Adrenal gland (tissue), 19 donors: ENCODE measurements at places on chromosomes 12 and 14.

DNA sequence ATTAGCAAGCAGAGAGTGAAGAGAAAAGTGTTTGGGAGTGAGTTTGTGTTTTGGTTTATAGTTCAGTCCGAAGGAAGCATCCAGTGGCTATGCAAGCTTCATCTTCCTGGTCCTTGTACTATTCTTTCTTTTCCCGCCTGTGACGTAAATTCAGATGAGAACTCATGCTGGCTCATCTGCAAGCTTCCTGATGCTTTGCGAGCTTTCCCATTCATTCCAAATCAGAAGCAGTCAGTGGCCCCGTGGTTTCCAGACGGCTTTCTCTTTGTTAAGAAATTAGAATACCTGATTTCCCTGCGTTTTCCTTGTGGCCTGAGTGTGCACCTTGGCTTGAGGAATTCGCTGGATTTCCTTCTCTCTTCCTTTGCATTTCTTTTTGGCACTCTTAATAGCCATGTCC, 89.5 kb downstream of the TESC start:
- peaks cover 6% of the 10 kb centered on the region for H3K36me3 ChIP-seq
- no peak overlapping the region for H3K4me3 ChIP-seq
- H3K27ac ChIP-seq: no peak overlapping the region
- H3K27me3 ChIP-seq: no peaks in the 10 kb centered on the region

DNA sequence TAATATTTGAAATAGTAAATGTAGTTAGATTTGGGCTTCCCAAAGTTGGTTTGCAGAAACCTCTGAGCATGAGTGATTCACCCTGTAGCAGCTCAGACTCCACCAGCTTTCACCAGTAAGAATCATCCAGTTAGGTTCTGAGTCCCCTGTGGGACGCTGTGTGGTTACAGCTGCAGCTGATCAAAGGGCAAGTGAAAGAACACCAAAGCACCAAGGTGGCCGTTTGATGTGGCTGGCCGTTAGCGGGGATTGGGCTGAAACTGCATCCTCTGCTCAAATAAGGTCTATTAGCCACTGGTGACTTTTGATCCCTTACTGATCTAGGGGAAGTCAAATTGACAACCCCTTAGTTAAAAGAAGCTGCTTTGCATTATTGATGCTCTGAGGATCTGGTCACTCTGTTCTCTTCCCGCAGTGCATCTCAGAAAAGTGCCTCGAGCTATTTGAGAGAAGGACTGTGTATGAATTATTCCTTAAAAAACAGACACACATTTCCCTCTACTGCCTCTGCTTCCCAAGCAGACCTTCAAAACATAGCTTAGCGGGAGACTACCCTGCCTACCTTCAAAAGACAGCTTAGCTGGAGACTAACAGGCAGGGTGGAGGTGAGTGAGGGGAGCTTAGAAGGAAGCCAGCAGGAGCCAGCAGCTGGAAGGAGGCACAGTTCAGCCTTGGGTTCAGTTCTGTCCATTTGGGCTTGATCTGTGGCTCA, 3.7 kb downstream of the ABHD12B start:
- H3K27ac ChIP-seq: no peak overlapping the region
- peaks cover 4% of the 10 kb centered on the region for H3K27me3 ChIP-seq
- H3K4me3 ChIP-seq: no peak overlapping the region
- peaks cover 7% of the 10 kb centered on the region for H3K4me1 ChIP-seq
- H3K36me3 ChIP-seq: no peaks in the 10 kb centered on the region
- DNase-seq: no peak

DNA sequence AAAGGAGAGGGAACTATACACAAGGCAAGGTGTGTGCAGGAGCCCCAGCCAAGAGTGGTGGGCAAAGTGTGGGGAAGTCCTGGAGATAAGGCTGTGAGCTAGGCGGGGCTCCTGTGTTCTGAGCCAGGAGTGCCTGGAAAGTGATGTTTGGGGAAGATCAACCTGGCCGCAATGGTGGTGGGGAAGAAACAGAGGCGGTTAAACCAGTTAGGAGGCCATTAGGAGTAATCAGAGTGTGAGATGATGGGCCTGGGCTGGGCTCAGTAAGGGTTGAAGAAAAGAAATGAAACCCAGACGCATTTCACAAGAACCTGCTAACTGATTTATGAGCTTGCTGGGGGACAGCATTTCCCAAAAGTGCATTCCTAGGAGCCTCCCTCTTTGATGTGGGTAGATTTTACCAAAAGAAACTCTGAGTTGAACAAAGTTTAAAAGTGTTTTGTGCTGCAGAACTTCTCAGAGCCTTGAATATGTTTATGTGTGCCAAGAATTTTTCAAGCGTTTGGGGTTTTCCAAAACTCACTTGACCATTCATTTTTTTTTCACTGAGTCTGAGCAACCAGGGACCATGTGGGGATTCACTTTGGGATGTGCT, 34.2 kb upstream of the LRP1-AS start:
- DNase-seq: no peak
- no peaks in the 10 kb centered on the region for H3K4me1 ChIP-seq
- no peaks in the 10 kb centered on the region for H3K27me3 ChIP-seq
- H3K36me3 ChIP-seq: no peaks in the 10 kb centered on the region
- H3K27ac ChIP-seq: peak overlapping the region; percentile 26

DNA sequence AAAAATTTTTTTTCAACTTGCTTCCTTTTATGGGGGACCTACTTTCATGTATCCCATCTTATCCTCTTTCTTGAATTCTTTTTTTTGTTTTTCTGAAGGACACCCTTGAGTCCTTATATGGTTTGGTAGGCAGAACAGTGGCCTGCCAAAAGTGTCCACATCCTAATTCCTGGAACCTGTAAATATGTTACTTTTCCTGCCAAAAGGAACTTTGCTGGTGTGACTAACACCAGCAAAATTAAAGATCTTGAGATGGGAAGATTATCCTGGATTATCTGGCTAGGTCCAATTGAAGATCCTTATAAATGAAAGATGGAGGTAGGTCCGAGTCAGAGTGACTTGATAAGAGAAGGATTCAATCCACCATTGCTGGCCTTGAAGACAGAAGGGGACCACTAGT, 5.3 kb downstream of the NUBPL start:
- no peaks in the 10 kb centered on the region for H3K27me3 ChIP-seq
- no peak overlapping the region for H3K27ac ChIP-seq
- no peak overlapping the region for H3K4me3 ChIP-seq
- no peaks in the 10 kb centered on the region for H3K4me1 ChIP-seq
- H3K36me3 ChIP-seq: no peaks in the 10 kb centered on the region

- no peaks in the 10 kb centered on the region for H3K27me3 ChIP-seq
- no peaks in the 10 kb centered on the region for H3K36me3 ChIP-seq
- H3K27ac ChIP-seq: no peak overlapping the region
- no peak for DNase-seq
- no peaks in the 10 kb centered on the region for H3K4me1 ChIP-seq
These were observed 6.6 kb upstream of the PPM1A start for GRCh38 chr14:60242429-60242828.

DNA sequence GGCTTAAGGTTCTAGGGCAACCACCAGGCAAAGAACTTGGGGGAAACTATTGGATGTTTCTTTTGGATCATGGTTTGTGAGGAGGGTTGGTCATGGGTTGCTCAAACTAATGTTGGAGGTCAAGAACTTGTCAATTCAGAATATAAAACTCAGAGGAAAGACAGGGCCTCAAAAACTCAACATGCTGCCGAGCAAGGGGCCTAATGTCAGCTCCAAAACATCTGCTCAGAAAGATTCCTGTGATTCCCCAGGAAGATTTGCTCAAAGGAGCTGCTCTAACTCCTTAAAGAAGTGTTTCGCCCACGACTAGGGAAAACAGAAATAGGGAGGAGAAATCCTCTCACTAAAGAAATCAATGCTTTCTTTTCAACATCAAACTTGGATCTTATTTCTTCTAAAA, 3.7 kb upstream of the IGF1 start:
- DNase-seq: no peak
- no peak overlapping the region for H3K4me3 ChIP-seq
- peak overlapping the region; percentile 48 for H3K27ac ChIP-seq
- H3K4me1 ChIP-seq: peaks cover 15% of the 10 kb centered on the region
- no peaks in the 10 kb centered on the region for H3K27me3 ChIP-seq
- no peaks in the 10 kb centered on the region for H3K36me3 ChIP-seq

GRCh38 chr14:55662752-55663151, 82.7 kb downstream of the KTN1 start:
- H3K27ac ChIP-seq: no peak overlapping the region
- H3K36me3 ChIP-seq: peaks cover 5% of the 10 kb centered on the region
- H3K27me3 ChIP-seq: no peaks in the 10 kb centered on the region
- H3K4me1 ChIP-seq: no peaks in the 10 kb centered on the region
- no peak for DNase-seq
